Nephron progenitor cell (in vitro differentiated cells): ENCODE measurements at places on chromosomes 3 and 15.

GRCh38 chr3:136819392-136819730, 435 bp downstream of the SLC35G2 start:
- no peak for DNase-seq

DNA sequence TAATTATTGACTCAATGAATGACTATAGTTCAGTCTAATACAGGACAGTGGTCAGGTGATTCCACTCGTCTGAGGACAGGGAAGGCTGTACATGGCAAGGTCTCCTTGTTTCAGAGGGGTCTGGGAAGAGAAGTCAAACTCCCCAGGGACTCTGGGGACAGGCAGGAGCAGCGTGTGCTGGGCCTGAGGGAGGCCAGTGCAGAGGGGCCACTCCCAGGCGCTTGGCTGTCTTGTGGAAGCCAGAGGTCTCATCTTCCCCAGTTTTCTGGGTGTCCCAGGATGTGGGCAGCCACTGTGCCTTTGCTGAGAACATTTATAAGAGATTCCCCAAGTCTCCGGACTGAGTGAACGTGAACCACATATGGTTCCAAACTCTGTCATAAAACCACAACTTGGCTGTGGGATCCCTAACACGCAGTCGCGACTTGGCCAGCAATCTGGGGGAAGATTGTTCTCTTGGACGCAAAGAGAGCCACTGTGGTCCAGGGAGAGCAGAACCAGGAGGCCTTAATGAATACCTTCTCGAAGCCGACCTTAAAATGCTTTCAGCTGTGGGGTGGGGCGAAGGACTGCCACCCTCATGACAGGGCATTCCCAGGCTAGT, 30.4 kb downstream of the BHLHE40 start:
- no peak for DNase-seq

DNA sequence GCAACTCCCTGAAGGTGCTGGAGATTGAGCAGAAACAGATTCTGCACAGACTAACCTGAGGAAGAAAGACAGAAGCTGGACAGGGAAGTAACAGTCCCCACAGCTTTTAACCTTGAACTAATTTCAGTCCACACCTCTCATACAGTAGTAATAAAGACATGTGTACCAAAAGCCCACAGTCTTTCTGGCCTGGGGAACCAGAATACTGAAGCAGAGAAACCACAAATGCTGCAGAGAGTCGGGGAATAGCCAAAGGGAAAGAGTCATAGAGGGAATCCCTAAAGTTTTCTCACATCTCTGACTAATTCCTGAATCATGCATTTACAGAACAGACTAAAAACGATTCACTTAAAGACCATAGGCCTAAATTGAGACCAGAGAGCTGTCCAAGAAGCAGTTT, 503.4 kb upstream of the NECTIN3 start:
- no peak for DNase-seq

DNA sequence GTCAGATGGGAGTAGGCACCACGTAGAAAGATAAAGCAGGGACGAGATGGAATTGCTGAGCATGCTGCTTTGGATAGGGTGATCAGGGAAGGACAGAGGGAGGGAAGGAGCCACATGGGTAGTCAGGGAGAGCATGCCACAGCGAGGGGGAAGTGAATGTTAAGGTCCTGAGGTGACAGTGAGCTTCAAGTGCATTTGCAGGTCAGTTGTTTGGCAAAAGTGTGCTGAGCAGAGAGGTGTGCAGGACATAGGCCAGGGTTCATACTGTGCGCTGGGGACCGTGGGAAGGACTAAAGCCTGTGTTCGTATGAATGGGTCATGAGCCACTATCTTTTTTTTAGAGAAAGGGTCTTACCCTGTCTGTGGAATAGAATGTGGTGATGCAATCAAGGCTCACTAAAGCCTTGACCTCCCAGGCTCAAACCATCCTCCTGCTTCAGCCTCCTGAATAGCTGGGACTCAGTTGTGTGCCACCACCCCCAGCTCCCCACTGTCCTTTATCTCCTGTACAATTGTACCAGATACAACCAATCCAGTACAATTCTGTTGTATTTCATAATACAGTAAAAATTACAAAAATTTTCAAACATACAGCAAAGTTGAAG, 107.5 kb downstream of the DNAJB8 start:
- DNase-seq = no peak

DNA sequence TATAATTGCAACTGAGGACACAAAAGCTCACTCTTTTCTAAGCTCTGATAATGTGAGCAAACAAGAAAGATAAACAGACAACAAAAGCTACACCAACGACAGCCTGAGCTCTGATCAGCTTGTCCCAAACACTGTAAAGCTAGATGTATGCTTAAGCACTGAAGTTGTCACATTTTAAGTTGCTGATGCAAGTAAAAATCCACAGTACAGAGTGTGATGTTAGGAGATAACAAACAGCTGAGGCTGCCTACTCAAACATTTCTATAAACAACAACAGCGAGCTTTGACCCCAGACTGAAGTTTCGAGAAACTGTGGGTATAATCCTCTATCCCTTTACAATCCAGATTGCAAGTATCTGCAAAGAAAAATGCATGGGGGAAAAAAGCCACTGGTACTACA, 10.7 kb downstream of the MTHFS start:
- no peak for DNase-seq

- DNase-seq = peak; percentile 41
Observed at GRCh38 chr3:120559242-120560061, 36.7 kb upstream of the NDUFB4 start.

- DNase-seq = no peak
Observed at GRCh38 chr3:31955581-31955980, 25.5 kb downstream of the OSBPL10 start.

DNA sequence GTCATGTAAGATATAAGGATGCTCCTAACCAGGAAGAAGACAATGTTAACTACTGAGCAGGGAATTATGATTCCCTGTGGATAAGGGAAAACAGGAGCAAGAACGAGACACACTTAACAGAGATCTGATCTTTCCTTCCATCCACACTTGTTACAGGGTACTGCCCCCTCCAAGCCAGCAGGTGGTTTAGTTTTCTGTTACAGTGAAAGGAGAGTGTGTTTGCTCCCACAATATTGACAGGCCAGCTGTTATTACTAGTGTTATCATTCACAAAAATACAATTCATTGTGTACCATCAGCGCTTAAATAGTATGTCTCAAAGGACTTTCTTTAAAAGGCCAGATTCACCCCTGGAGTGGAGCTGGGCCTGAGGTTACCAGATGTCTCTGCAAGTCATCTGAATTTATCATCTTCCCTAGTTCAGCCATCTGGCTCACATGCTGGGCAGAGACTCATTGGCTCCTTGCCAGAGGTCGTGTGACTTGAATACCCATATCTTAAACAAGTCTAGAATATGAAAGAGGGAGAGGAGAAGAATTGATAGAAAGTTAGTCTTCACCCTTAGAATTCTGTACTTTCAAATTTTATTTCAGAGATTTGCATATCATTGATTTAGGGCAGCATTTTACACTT, 16.8 kb upstream of the FMN1 start:
- DNase-seq = no peak

DNA sequence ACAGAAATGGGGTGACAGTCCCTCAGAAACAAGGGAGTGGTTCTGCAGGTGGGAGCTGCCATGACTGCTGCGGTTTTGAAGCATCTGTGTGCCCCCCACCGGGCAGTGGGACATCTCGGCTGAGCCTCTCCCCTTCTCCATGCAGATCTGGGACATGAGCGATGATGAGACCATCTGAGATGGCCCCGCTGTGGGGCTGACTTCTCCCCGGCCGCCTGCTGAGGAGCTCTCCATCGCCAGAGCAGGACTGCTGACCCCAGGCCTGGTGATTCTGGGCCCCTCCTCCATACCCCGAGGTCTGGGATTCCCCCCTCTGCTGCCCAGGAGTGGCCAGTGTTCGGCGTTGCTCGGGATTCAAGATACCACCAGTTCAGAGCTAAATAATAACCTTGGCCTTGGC, 89.0 kb downstream of the VGLL4 start:
- no peak for DNase-seq
